ENCODE measurements at places on chromosomes 5 and 9. TPM values are rescaled to one million over a fixed set of nuclear protein-coding genes. Genes with fewer than 3 reads are reported as not detected.

DNA sequence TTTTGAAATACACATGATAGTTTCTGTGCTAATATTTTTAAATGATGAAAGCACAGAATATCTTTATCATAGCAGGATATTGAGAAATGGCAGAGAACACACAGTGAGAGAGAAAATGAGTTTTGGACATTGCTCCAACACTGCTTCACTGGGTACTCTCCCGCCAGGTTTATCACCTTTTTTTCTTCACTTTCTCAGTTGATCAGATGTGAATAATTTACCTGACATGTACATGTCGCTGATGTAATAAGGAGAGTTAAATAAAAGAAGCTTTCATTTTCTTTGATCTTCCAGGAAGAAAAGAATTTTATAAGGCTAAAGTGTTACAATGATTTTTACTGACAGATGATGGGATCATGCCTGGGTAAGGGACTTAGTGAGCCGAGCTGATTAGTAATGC lies 134.5 kb downstream of the ALDH1A1 start:
- DNase-seq: no peak

GRCh38 chr5:18882154-18882553 lies 1105.8 kb downstream of the CDH18 start:
- DNase-seq: no peak

- DNase-seq: no peak
Observed at GRCh38 chr5:150618163-150618562, 22.3 kb upstream of the SYNPO start.

The NOXA1 gene
- 2.9 TPM for total RNA-seq

The HSD17B3 gene
- total RNA-seq: 1.4 TPM

GRCh38 chr5:152642880-152643279 lies 237.8 kb upstream of the NMUR2 start:
- no peak for DNase-seq

DNA sequence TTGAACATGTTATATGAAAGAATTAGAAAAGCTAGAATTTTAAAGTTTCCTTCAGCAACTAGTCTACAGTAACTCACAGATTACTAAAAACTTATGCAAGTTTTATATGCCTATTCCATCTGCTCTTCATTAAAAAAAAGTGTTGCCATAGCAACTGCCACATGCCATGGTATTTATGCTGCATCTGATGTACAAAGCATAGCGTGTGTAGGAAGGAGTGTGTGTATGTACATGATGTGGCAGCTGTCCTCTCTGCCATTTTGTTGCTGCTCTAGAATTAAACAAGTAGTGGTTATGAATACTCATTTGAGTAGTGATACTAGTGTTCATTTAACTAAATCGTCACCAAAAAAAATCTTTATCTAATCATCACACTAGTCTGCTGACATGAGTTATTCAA lies 593.5 kb downstream of the CETN3 start:
- DNase-seq: no peak

- no peak for DNase-seq
Observed at GRCh38 chr5:10489810-10490426, 48.2 kb downstream of the ROPN1L start.

The SEMA6A gene
- 49.6 TPM for total RNA-seq

The FOXD4L3 gene
- not detected for total RNA-seq

DNA sequence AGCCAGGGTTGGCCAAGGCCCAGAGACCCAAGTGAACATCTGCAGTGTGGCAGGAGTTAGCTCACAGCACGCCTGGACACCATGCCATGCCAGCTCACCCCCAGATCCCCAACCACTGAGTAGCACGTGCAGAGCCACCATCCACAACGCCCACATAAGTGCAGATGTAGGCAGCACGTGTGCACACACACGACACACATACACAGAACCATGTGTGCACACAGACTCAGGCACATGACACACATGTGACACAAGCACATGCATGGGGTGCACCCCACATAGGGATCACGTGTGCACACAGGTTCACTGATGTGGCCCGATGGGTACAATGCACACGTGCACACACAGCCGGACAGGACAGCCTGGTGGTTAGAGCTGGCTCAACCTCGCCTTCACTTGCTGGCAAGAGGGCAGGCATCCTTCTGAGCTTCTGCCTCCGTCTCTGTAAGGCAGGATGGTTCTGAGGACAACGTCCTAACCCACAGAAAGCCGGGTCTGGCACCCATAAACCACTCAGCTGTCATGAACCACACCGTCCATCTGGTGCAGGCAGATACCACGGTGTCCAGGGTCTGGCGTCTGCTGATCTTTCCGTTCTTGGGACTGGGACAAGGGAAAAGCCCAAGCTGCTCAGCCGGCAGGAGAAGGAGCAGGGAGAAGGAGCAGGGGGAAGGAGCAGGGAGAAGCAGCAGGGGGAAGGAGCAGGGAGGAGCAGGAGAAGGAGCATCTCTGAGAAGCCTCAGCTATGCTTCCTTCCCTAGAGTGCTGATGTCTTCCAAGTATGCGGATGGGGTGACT lies 12.0 kb downstream of the LRRC26 start:
- no peak for DNase-seq

DNA sequence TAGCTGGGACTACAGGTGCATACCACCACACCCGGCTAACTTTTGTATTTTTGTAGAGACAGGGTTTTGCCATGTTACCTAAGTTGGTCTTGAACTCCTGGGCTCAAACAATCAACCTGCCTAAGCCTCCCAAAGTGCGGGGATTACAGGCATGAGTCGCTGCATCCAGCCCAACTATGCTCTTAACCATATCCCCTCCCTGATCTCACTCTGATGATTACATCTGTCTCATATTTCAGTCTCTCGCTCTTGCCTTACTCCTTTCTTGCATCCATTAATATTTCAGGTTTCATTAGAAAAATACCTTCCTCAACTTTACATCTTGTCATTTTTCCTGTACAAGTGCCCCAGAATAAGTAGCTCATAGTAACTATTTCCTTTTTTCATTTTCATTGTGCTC lies 61.0 kb upstream of the BASP1 start:
- no peak for DNase-seq

- DNase-seq: no peak
Observed at GRCh38 chr5:94802450-94802849, 184.0 kb downstream of the SLF1 start.

DNA sequence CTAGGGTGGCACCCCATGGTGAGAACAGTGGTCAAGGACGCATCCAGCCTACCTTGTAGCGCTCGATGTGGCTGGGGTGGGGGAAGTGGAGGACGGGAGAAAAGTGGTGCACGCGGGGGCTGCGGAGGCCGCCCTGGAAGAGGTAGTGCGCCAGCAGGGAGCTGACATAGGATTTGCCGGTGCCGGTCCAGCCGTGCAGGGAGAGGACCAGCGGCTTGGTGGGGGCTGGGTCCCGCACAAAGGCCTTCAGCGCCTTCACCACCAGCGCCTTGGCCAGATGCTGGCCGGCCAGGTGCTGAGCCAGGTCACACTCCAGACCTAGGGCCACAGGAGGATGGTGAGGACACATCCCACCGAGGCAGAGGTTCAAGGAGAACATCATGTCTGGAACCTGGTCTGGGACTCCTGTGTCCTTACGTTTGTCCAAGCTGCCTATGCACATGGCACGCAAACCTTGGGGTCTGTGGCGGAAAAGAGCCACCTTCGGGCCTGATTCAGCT lies 797 bp downstream of the TOR2A start:
- no peak for DNase-seq

DNA sequence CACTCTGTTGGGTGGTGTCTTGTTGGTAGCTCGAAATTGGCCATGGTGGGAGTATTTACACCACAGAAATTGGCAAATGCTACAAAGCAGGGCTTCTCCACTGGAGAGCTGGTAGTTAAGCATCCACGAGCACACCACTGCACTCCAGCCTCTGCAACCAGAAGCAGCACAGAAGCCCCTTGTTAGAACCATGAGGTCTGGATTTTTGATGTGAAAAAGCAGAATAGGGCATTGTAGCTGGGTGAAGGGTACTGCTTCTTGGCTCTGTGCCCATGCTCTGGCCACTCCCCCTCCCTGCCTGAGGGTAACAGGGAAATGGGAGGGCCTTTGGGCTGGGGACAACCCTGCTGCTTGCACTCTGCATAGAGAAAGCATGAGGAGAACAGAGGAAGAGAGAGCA lies 81.2 kb upstream of the UBTD2 start:
- DNase-seq: no peak

DNA sequence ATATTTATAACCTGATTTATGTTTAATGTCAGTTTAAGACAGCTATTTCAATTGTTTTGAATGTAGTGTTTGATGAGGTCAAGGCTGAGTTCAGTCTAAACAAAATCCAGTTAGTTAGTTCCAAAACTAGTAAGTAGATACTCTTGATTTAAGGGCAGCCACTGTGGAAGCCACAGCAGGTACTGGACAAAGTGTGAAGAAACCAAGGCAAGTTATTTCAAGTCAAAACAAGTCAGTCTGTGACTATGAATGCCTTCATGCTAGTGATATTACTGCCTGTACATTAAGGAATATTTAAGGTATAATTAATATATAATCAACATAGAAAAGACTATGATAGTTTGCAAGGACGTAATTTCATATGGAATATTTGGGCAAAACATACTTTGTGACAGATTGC lies 362.3 kb downstream of the DMRTA1 start:
- DNase-seq: no peak

- no peak for DNase-seq
Observed at GRCh38 chr5:68464424-68464823, 248.9 kb downstream of the PIK3R1 start.

The PCDHB10 gene
- total RNA-seq: 5.8 TPM

- no peak for DNase-seq
Observed at GRCh38 chr5:136006164-136006563, 22.6 kb upstream of the TGFBI start.

DNA sequence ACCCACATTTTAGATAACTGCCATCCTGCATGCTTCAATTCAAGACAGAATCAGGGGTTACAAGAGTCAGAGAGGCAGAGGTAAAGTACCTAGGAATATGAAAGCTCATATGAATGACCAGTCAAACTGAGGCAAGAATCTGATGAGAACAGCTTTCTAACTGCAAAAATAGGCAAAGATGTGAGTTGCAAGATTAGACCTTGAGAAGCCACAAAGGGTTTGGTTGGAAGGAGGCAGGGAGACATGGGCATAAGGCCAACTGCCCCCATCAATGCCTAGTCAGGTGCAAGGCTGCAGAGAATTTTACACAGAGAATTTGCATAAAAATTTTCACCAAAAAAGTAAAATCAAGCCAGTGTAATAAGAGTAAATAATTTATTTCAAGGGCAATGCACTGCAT lies 12.8 kb downstream of the FAM114A2 start:
- DNase-seq: no peak

DNA sequence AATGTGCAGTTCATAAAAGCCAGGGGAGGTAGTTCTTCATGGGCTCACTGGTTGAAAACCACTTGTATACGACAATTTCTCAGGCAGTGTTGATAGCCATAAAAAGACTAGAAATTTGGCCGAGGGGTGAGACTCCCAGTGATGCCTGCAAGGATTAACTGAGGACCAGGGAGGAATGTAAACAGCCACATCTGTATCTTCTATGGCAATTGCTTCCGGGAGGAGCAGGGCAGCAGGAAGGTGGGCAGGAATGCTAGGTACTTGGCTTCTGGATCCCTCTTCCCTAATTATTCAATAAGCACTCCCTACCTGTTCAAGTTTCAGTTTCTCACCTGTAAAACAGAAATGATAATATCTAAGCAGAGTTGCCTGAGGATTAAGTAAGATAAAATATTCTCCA lies 45.4 kb downstream of the TMEM232 start:
- DNase-seq: no peak

GRCh38 chr5:68884883-68885282 lies 208.9 kb upstream of the SLC30A5 start:
- no peak for DNase-seq

DNA sequence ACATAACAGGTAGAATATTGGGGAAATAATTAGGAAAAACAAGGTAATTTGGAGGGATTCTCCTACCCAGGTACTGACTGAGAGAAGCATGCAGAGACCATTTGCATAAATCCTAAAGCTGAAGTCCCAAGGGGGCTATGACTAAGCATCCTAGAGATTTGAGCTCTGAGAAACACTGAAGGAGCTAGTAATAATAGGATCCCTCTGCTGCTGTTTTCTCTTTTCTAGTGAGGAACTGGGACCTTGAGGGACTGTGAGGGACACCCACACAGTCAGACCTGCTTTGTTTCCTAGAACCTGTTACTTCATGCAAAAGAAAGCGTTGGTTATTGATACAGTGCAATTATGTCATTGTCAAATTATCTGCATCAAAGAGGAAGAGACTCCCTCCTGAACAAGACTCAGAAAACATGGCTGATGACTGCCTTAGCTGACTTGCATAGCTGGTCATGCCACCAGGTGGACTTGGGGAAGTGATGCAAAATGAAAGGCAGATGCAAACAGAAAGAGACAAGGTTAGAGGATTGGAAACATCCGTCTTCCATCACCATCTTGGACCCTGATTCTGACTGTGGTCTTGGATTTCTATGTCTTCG lies 335.4 kb downstream of the NTRK2 start:
- DNase-seq: no peak

All from sigmoid colon (tissue), 7 donors.